Iris pigment epithelial cell (primary cell): ENCODE measurements at places on chromosomes 2 and 18.

GRCh38 chr2:68336192-68336591, 16.4 kb upstream of the CNRIP1 start:
- DNase-seq: peak; percentile 82

- DNase-seq: no peak
These were observed 144.7 kb upstream of the SMAD2 start for GRCh38 chr18:48074929-48075706.

DNA sequence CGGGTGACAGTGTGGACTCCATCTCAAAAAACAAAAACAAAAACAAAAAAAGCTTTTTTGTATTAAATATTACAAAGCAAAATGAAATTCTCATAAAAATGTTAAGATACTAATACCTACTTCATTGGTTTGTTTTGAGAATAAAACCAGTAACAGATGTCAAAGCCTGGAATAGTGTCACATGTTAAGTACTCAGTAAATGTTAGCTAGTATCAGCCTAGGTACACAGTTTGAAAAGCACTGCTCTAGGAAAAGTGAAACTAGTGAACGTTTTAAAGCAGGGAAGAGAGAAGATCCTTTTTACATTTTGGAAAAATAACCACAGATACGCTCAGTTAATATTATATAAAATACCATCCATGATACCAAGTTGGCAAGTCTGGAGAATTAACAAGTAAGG, 37.1 kb upstream of the ADAM17 start:
- DNase-seq: no peak

- DNase-seq: no peak
These were observed 27.2 kb downstream of the KDM3A start for GRCh38 chr2:86468162-86469033.

GRCh38 chr18:45576931-45577330, 38.3 kb upstream of the SLC14A2 start:
- no peak for DNase-seq

DNA sequence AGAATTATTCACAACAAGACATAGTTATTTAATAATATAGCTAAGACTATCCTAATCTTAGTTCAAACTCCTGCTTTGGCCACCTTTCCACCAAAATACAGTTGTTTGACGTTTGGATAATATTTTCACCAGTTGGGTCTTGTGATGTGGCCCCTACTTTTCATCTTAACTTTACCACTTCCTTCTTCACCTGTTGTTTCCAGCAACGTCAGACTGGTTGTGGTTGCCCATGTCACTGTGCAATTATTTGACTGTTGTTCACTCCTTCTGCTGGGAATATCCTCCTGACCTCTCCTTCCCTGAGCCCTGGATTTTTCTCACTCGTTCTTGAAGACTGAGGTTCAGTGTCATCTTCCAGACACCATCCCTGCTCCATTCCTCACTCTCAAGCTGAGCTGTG, 132.2 kb upstream of the RASGRP3 start:
- no peak for DNase-seq

DNA sequence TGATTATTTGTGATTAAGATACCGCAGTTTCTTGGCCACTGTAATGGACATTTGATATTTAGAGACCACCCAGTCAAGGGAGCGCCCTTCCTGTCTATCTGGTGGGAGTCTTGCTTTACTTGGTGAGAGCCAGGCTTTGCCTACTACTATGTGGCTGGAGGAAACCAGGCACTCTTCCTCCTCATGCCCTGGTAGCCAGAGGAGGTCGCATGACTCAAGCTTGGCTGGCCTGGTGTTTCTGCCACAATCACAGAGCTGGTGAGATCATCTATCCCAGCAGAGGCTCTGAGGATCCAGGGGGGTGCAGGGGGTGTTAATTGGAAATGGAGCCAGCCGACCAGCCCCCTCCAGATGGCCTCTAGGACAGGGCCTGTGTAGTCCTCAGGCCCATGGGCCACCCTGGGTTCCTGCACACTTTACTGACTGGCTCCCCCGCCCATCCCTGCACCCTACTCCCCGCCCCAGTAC, 46.8 kb upstream of the BIN1 start:
- DNase-seq: peak; percentile 91

GRCh38 chr2:44246840-44247369, 28.4 kb upstream of the SLC3A1 start:
- no peak for DNase-seq

DNA sequence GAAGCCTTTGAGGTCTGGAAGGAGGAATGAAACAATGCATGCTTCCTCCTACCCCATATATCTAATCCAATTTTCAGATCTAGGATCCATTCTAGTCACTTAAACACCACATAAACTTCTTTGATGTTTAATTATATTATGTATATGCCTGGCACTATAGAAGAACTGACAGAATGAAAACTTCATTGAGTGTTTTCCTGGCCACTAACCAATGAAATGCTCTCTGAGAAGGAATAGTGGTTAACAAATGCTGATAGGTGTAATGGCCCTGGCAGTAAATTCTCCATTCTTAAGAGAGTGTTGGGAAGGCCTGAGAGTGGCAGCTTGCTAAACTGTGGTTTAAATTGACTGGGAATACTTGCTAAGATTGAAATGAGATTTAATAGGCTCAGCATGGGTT, 710.0 kb downstream of the LRRTM4 start:
- DNase-seq: no peak

- no peak for DNase-seq
These were observed 133.8 kb upstream of the REV1 start for GRCh38 chr2:99623613-99624012.

GRCh38 chr2:2795438-2796091, 464.5 kb upstream of the MYT1L start:
- no peak for DNase-seq

DNA sequence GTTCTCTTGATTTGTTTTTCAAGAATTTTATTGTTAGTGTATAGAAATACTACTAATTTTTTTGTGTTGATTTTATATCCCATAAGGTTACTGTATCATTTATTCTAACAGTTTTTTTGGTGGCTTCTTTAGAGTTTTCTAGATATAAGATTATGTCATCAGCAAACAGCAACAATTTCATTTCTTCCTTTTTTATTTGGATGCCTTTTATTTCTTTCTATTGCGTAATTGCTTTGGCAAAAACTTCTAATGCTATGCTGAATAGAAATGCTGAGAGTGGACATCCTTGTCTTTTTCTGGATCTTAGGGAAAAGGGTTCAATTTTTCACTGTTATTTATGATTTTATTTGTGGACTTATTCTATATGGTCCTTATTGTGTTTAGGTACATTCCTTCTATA, 298.8 kb downstream of the RPRM start:
- DNase-seq: no peak

DNA sequence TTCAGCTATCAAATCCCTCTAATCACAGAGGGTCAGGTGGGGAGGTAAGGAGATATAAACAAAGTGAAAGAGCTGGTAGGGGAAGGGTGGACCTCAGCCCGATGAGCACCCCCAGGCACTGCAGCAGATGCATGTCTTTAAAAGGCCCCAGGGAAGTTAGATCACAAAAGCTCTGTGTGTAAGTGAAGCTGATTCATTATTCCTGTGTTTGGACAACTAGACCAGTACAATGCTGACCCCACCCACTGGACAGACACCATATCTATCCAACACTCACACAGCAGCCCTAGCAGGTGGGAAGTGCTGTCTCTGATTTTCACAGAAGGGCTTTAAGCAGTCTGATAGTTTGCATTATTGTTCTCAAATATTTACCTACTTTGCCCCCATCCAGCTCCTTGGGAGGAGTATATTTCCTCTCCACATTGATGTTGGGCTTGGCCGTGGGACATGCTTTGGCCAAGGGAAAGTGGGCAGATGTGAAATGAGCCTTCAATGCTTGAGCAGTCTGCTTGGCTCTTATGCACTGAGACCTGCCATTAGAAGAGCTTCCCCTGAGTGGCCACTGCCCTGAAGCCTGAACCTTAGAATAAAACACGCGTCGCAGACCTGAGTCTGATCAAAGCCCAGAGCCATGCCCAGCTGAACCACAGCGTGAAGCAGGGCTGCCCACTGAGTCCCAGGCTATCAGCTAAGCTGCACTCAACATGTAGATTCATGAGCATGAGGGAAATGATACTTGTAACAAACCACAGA, 111.4 kb downstream of the COPS8 start:
- DNase-seq: peak; percentile 81

GRCh38 chr2:174395969-174396630, 570 bp downstream of the SCRN3 start:
- peak; percentile 36 for DNase-seq

- no peak for DNase-seq
These were observed 55.9 kb downstream of the TTC21B start for GRCh38 chr2:165897726-165898125.

- DNase-seq: no peak
These were observed 120.4 kb downstream of the ZNF516 start for GRCh38 chr18:76374330-76375281.

GRCh38 chr2:112160283-112161250, 22.4 kb downstream of the FBLN7 start:
- DNase-seq: no peak

GRCh38 chr18:62088156-62088555, 98.7 kb downstream of the PIGN start:
- DNase-seq: peak; percentile 46

DNA sequence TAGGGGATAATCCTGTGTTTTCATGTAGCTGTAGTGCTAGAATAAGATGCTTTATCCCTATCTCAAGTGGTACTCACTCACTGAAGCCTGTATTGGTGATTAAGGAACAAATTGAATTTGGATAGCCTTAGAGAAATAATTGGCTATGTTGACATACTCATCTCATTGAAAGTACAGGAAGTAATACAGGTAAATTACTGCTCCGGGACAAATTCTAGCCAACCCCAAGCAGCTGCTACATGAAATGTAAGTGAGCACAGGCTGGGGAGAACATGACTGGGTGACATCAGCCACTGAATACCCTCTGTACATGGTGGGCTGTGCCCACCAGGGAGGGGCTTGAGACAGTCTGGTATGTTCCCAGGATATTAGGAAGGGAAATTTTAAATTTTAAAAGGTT, 188.4 kb upstream of the RASGRP3 start:
- DNase-seq: no peak

- no peak for DNase-seq
These were observed 20.9 kb downstream of the SLC8A1 start for GRCh38 chr2:40430776-40431599.
